CD4-positive, alpha-beta T cell treated with Interleukin-4 for 1 hour (primary cell): ENCODE measurements at places on chromosomes 3 and 15.

- DNase-seq: no peak
These were observed 188.1 kb downstream of the CHST2 start for GRCh38 chr3:143307613-143308183.

GRCh38 chr3:66380200-66380932 is 120.5 kb downstream of the LRIG1 start:
- DNase-seq: no peak

GRCh38 chr3:181896605-181897004 is 184.9 kb downstream of the SOX2 start:
- no peak for DNase-seq

GRCh38 chr3:135930255-135930654 is 35.3 kb upstream of the PPP2R3A start:
- no peak for DNase-seq

GRCh38 chr15:71275098-71275497 is 159.8 kb downstream of the THSD4 start:
- no peak for DNase-seq

DNA sequence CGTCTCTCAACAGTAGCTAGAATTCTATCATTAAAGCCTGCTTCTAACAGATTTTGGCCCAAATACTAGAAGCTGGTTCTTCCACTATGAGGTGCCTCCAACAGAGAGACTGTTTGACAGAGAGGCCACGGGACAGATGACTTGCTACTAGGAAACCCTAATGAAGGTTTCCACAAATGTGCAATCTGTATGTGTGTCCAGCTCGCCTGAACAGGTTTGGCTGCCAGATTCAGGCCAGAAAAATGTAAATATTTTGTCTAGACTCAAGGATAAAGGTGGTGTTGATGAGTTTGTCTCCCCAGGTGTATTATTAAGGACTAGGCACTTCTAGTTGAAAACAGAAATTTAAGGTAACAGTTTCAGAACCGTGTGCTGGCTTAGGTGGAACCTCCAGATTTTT is 91.6 kb upstream of the TRIM42 start:
- no peak for DNase-seq

DNA sequence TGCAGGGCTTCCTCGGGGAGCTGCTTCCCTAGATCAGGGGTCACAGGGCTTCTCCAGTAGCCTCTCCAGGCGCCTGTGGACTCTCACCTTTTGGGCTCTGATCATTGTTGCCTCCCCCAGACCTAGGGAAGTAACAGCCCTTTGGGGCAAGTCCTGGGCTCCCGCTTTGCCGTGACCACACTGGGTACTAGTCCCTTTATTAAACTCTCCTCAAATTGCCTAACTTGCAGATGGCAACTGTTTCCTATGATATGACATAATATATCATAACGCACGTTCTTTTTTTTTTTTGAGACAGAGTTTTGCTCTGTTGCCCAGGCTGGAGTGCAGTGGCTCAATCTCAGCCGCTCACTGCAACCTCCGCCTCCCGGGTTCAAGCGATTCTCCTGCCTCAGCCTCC is 17.9 kb upstream of the NRROS start:
- no peak for DNase-seq

DNA sequence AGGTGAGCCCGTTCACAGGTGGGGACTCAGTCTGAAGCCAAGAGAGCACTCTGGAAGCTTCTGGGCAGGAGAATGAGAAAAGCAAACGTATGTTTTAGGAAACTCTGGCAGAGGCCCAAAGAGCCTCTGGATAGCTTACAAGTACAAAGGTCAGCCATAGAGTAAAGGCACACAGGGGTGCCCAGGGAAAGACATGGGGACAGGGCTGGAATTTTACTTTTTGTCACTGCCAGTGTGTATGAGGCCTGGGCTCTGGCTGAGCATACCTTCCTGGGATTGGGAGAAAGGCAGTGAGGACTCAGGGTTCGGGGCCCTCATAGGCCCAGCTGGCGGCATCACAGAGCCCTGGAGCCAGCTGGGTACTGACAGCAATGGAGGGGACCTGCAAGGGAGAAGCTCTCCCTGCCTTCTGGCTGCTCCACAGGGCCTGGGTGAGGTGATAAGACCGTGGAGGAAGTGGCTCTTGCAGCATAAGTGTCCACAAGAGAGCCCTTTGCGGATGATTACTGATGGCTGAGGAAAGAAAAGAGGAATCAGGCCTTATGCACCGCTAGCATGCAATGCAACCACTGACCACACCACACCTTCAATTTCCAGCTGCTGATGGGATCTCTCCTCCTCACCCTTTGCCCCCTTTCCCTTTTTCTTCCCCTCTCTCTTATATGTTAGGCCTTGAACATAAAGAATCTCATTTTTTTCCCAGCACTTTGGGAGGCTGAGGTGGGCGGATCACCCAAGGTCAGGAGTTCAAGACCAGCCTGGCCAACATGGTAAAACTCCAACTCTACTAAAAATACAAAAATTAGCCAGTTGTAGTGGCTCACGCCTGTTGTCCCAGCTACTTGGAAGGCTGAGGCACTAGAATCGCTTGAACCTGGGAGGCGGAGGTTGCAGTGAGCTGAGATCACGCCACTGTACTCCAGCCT is 25.1 kb upstream of the BCL2L10 start:
- no peak for DNase-seq

DNA sequence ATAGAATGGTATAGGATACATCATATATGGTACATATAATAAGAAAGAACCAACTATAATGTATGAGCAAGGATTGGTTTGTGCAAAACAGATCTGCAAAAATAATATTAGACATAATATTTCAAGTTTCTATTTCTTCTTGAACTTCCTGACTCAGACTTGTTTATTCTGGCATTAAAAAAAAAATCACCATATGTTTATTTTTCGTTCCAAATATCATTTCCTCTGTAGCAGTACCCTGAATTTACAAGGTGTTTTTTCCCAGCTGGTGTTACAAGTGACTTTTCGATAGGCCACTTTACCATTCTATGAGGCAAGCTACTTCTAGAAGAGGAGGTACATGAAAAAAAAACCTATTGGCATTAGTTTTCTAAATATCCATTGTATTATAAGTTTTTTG is 785.0 kb downstream of the PDCD6IP start:
- no peak for DNase-seq

DNA sequence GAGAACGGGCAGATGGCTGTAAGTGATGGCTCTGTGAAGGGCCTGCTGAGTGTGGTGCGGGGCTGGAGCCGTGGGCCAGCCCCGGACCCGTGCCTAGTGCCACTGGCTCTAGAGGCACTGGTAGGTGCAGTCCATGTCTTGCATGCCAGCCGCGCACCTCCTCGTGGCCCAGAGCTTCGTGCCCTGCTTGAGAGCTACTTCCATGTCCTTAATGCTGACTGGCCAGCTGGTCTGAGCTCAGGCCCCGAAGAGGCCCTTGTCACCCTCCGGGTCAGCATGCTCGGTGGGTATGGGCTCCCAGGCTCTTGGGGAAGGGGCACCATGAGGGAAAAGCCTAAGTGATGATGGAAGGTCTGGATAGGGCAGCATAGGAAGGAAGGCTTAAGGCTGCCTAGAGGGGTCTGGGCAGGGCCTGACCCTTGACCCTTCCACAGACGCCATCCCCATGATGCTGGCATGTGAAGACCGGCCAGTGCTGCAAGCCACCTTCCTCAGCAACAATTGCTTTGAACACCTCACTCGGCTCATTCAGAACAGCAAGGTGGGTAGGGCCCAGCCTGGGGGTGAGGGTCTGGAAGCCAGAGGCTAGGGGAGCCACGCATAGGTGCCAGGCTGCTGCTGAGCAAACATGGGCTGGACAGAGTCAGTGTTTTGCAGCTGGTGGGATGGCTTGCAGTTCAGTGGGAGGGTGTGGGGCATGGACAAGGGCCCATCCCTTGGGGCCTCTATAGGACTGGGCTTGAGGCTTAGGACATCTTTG is 12.1 kb downstream of the NBEAL2 start:
- no peak for DNase-seq

DNA sequence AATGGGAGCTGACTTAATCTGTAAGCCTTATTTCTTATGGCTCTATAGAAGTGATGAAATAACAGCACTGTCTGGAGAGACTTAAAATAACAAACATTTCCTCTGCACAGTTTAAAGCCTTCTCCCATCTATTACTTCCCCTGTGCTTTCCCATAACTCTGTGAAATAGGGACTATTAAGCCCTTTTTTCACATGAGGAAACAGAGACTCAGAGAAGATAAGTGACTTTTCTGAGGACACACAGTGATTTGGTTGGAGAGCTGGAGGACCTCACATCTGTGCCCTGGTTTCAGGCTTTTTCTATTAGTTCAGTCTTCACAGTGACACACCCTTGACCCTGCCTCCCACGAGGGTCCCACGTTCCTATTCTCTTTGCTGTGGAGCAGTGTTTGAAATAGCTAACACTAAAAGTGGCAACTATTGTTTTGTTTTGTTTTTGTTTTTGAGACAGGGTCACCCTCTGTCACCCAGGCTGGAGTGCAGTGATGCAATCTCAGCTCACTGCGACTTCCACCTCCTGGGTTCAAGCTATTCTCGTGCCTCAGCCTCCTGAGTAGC is 82.9 kb downstream of the ST6GAL1 start:
- no peak for DNase-seq

GRCh38 chr15:45162771-45163507 is 24.8 kb downstream of the SHF start:
- DNase-seq: peak; percentile 67

DNA sequence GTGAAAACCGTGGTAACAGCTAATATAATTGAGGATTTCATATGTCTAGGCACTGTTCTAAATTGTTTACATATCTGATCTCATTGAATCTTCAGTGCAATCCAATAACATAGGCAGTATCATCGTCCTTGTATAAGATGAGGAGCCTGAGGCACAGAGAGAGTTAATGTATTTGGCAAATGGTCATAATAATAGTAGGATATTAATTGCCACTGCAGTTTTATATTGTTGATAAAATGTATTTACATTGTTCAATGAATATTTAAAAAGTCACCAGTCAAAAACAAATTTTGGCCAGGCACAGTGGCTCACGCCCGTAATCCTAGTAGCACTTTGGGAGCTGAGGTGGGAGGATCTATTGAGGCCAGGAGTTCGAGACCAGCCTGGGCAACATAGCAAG is 88.5 kb downstream of the EEFSEC start:
- DNase-seq: no peak

DNA sequence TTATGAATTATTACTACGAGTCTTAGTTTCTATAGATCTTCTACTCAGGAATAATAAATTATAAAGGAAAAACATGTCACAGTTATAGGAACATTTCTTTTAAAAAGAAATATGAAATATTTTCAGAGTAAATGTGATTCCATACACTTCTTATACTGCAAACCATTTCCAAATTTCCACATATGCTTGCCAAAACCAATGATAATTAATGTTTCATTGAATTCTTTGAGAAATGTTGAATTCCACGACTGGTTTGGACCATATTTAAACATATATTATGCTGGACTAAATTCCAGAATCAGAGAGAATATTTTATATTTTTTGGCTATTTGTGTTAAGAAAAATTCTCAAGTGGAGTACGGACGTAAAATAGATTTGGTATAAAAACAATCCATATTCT is 144.6 kb downstream of the EPHA3 start:
- DNase-seq: no peak

- DNase-seq: no peak
These were observed 11.5 kb downstream of the MYLK start for GRCh38 chr3:123872621-123873020.

GRCh38 chr3:156050918-156051317 is 69.5 kb upstream of the KCNAB1 start:
- DNase-seq: no peak

DNA sequence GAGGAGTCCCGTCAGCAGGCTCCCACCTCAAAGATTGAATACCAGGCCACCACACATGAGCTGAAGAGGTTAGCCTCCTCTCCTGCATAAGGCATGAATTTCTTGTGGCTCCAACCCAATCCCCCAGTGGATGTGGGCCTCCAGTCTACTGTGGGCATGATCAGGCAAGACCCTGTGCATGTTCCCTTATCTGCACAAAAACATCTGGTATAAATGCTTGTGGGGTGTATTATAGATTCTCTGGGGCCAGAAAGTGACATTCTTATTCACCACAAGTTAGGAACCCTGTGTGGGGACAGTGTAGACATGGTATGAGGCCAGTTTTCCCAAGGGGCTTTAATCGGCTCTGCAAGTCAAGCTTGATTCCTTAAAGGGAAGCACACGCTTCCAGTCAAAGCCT is 18.2 kb upstream of the UBP1 start:
- DNase-seq: no peak

DNA sequence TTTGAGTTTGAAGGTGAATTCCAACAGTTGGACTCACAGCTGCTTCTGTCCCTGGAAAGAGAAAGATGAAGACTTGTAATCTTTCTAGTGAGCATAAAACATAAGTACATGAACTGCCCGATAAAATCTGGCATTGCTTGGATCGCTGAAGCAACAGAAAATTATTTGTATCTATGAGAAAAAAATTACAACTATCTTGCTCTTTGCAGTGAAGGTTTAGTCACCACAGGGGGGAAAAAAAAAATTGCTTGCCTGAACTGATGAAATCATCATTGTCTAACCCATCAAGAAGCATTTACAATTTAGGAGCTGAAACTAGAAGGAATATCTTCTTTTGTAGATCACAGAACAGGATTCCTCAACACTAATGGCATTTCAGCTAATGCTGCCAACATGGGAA is 20.0 kb downstream of the TMEM207 start:
- DNase-seq: no peak

DNA sequence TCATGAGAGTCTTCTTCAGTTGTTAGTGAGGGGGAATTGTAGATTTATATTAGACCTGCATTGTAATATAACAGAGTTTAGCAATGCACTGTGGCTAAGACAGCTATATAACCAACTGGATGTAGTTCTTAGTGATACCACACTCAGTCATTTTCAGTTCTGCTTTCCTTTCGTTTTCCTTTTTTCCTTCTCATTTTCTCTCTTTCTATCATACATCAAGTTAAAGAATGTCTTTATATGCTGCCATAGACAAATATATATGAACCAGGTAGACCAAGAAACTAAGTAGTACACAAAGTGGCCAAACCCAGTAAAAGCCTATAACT is 43.7 kb upstream of the CD47 start:
- DNase-seq: no peak

- peak; percentile 16 for DNase-seq
These were observed 24.7 kb downstream of the CEMIP start for GRCh38 chr15:80803580-80804525.

DNA sequence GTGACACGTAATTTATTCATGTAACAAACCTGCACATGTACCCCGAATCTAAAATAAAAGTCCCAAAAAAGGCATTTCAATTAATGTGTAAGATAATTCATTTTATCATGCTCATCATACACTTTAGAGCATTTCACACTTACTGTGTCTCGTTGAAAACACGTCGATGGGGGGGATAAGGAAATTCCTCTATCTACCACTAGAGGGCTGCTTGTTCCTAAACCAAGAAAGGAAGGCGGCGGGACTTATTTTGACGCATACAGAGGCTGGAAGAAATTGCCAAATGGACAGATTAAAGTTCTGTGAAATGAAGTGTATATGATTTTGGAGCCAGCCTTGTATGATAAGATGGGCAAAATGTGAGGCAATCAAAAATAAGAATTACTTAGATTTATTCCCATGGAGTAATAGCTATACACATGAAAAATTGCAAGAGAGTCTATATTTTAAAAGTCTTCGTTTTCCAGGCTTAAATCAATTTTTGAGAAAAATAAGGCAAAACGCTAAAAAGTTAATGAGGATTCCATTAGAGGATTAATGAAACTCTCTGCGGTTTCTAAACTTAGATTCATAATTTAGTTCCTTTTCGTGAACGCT is 346.8 kb downstream of the CNTN3 start:
- no peak for DNase-seq
